ENCODE measurements at places on chromosomes 1 and 21. TPM values are rescaled to one million over a fixed set of nuclear protein-coding genes. Genes with fewer than 3 reads are reported as not detected.

PIGC gene
- polyA plus RNA-seq, result 43.3 TPM

PBX1 gene
- 14.0 TPM for polyA plus RNA-seq

HSD11B1 gene
- polyA plus RNA-seq, result not detected

S100A14 gene
- 94.9 TPM for polyA plus RNA-seq

RAB3B gene
- 9.7 TPM for polyA plus RNA-seq

ATP6V1G3 gene
- not detected for polyA plus RNA-seq

S100A7A gene
- polyA plus RNA-seq, result not detected

AIRE gene
- polyA plus RNA-seq, result 0.32 TPM

KIAA0040 gene
- polyA plus RNA-seq, result 4.5 TPM

SLC16A4 gene
- 8.3 TPM for polyA plus RNA-seq

CCDC185 gene
- polyA plus RNA-seq, result not detected

RNPEP gene
- polyA plus RNA-seq, result 81.5 TPM

NPHP4 gene
- polyA plus RNA-seq, result 5.6 TPM
